ENCODE measurements at places on chromosomes 4 and X.

GRCh38 chr4:4395849-4396627, 9.1 kb downstream of the NSG1 start:
- no peak for DNase-seq

DNA sequence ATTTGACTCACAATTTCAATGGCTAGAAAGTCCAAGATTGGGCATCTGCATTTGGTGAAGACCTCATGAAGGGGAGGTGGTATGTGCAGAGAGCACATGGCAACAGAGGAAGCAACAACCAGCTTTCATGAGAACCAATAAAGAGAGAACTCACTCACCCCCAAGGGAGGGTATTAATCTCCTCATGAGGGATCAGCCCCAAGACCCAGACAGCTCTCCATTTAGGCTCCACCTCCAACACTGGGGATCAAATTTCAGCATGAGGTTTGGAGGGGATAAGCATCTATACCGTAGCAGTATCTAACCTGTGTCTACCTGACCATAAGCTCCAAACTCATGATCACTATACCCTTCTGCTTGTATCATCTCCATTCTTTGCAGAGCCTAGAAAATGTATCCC, 9.3 kb upstream of the TBC1D19 start:
- DNase-seq, result no peak

GRCh38 chr4:51885363-51885762, 42.4 kb downstream of the DCUN1D4 start:
- DNase-seq, result no peak

DNA sequence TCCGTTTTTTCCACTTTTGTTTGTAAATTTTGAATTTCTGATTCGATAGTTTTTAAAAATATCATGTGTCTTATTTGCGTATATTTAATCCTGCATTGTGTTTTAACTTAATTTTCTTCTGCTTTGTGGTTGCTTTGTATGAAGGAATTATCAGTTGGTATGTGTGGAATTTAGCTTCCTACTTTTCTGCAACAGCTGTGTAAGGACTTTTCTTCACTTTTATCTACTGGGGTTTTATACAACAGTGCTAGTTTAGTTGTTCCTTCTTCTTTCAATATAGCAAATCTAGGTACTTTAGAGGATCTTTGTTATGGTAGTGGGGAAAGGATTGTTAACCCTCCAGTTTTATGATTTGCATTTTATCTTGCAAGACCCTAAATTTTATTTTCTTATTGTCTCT, 410.3 kb downstream of the CCSER1 start:
- DNase-seq, result no peak

DNA sequence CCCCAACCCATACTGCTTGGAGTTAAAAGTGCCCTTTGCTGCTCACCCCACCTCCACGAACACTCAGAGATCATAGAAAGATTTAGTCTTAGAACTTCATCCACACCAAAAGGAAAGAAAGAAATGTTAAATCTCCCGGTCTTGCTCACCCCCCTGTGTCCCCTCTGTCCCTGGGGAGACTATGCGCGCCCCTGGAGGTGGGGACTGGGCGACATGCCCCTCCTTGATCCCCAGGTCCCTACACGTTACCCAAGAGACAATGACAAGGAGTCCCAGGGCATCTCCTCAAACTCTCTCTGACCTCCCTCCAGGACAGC, 620 bp downstream of the ITM2A start:
- DNase-seq, result no peak

- no peak for DNase-seq
Observed at GRCh38 chr4:157819693-157820464, 352.9 kb downstream of the GASK1B start.
